Stimulated activated CD8-positive, alpha-beta memory T cell treated with anti-CD3 and anti-CD28 coated beads, Interleukin-7, amount 100 ng/mL, for 4 hours (primary cell): ENCODE measurements at places on chromosomes 3 and 15.

GRCh38 chr15:99425657-99426301 lies 140.0 kb upstream of the MEF2A start:
- no peak for DNase-seq

DNA sequence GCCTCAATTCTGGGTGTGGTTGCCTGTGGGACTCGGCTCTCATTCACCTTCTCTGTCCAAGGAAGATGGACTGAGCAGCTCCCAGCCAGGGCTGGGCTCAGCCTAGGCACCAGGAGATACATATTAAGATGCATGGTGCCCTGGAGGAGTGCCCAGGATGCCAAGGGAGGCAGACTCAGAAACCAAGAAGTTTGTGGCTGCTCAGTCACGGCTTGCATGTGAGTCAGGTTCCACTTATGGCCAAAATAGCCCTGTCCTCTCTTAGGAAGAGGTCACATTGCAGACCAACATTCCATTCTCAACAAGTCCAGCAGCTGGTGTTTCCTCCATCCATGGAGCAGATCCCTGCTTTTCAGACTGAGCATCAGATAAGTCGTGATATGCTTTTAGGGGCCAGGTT lies 21.8 kb downstream of the CDCP1 start:
- DNase-seq = no peak

DNA sequence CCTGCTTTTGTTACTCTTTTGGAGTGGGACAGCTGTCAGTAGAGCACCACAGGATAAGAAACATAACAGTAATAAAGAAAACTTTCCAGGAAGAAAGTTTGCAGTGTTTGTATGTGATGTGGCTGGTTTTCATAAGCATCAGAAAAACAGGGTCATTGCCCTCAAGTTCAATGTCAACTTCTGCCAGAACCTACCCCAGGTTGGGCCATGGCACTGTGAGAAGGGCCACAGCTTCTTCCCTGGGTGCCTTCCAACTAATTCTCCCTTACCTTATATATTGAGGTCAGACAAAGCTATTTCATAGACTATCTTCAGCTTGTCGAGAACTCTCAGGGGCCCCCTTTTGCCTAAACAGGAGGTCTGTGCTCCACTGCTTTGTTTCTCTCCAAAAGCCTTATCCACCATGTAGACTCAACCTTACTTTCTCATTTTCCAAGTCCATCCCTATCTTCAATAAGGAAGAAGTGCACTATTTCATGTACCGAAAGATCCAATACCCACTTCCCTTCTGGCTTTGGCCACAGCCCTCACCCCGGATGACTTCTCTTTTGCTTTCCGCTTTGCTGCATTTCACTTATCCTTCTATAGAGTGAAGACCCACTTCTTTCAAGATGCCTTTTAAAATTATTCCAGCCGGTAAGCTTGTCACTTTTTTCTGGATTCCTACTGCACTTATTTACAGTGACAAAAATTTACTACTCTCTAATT lies 38.2 kb upstream of the PLCL2 start:
- no peak for DNase-seq

- DNase-seq = no peak
These were observed 87.4 kb downstream of the NFKBIZ start for GRCh38 chr3:101936419-101937356.

DNA sequence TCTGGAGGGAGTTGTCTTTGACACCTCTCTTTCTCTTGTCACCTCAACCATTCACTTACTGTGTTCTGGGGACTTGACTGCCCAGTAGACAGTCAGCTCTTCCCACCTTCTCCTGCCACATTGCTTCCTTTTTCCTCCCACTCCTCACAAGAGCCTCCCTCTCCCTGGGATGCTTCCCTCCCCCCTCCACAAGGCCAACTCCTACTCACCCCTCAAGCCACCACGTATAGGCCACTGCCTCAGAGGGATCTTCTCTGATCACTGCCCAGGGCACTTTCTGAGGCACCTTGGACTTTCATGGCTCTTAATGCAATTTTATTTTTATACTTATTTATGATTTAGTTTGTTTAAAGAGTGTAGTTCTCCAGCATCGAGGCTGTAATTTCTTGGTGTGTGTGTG lies 23.2 kb downstream of the THSD4 start:
- no peak for DNase-seq

- DNase-seq = no peak
These were observed 110.7 kb downstream of the ZMAT3 start for GRCh38 chr3:178960918-178961317.

DNA sequence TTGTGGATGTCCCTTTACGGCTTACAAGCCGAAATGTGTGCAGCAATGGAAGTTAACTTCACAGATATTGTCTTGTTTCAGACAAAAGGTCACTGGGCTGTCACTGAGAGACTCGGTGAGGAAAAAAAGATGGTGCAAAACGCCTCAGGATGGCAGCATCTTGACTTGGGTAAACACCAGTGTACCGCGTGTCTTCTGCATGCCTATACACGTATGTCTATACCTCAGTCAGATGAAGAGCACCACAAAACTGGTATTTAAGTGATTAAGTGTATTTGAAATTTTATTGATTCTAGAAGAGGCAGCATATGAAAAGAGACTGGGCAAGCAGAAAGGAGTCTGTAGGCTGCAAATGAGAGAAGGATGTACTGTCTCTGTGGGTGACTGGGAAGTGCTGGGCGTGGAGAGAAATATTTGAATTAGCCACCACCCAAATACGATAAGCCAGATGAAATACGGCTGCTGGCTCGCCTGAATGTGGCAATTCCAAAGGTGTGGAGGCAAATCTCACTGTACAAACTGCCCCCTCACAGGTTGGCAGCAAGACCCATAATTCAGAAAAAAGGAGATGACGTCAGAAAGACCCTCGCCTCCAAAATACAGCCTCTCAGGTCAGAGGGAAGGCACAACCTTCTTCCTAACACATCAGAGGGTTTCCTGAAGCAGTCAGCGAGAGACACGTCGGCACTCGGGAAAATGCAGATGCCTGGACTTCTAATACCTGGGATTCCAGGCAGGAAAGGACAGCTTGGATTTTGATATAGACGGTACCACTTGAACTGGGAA lies 53.4 kb upstream of the NEO1 start:
- no peak for DNase-seq
